T-helper 1 cell treated with Interleukin-12 subunit alpha and Interleukin-12 subunit beta and Interleukin-4 antibody, amounts not matched to agents 30 ng/mL and 1 ng/mL, for 36 hours (primary cell): ENCODE measurements at places on chromosomes 12 and 14. TPM values are rescaled to one million over a fixed set of nuclear protein-coding genes. Genes with fewer than 3 reads are reported as not detected.

LRRK2 gene
- total RNA-seq: not detected in 2 replicates

INHBC gene
- total RNA-seq: not detected in 2 replicates

PPP2R5C gene
- 234 and 250 TPM in 2 replicates for total RNA-seq

ABCC9 gene
- total RNA-seq: not detected in 2 replicates

ANKRD33 gene
- total RNA-seq: not detected in 2 replicates

TAS2R13 gene
- 2.0 and 2.8 TPM in 2 replicates for total RNA-seq

CMA1 gene
- not detected in 2 replicates for total RNA-seq

DERA gene
- total RNA-seq: 15.3 and 15.9 TPM in 2 replicates

CACNA1C gene
- total RNA-seq: 0.42 and 0.54 TPM in 2 replicates

REM2 gene
- 0.51 and 1.0 TPM in 2 replicates for total RNA-seq

RAB15 gene
- total RNA-seq: 5.7 and 6.3 TPM in 2 replicates

PTPN6 gene
- 189 and 193 TPM in 2 replicates for total RNA-seq

CAPZA3 gene
- not detected in 2 replicates for total RNA-seq

NDUFB1 gene
- total RNA-seq: 103 and 107 TPM in 2 replicates

TAS2R43 gene
- 1.0 and 1.2 TPM in 2 replicates for total RNA-seq

SYCP3 gene
- 0.46 and 0.93 TPM in 2 replicates for total RNA-seq

RPGRIP1 gene
- not detected in 2 replicates for total RNA-seq

PTGDR gene
- total RNA-seq: 0.56 TPM in 2 replicates

C1R gene
- 3.1 and 3.3 TPM in 2 replicates for total RNA-seq

GUCY2C gene
- total RNA-seq: not detected in 2 replicates

REC8 gene
- 72.3 and 78.3 TPM in 2 replicates for total RNA-seq

ARHGAP9 gene
- total RNA-seq: 190 and 192 TPM in 2 replicates

CISTR gene
- total RNA-seq: not detected in 2 replicates

CLEC1B gene
- not detected in 2 replicates for total RNA-seq

ACOT4 gene
- total RNA-seq: 0.61 and 0.90 TPM in 2 replicates

CD9 gene
- total RNA-seq: 29.7 and 30.8 TPM in 2 replicates

DNAH10 gene
- 0.20 and 0.25 TPM in 2 replicates for total RNA-seq
